ENCODE measurements at places on chromosomes 1 and 21.

DNA sequence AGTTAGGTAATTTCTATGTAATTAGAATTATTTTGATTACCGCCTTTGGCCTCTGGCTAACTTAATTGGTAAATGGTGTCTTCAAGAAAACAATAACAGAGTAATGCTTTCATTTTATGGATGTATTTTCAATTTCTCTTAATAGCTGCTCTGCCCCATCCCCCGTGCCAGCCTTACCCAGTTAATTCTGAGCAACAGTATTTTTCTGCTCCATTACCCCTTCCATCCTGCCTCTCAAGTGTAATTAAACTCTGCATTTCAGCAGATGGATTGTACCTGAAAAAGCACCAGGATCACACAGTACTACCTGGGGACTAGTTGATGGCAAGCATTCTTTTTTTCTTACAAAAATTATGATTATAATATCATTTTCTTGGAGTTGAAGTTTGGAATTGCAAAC is 104.2 kb downstream of the KIAA0319L start:
- DNase-seq = no peak

DNA sequence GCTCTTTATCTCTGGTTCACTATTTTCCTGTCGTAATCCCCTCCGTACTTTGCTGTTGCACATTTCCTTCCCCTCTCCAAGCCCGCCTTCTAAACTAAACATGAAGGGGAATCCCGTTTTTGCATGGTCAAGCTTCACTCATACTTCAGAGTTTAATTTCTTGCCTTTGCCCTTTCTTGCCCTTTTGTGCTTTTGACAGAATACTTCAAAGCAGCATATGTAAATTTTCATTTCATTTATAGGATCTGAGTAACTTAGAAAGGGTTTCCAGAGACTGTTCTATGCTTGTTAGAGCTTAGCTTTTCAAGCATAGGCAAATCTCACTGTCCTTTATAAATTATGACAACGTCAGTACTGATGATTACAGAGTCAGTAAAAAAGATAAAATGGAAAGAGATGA is 27.7 kb downstream of the SPATA45 start:
- DNase-seq = no peak

DNA sequence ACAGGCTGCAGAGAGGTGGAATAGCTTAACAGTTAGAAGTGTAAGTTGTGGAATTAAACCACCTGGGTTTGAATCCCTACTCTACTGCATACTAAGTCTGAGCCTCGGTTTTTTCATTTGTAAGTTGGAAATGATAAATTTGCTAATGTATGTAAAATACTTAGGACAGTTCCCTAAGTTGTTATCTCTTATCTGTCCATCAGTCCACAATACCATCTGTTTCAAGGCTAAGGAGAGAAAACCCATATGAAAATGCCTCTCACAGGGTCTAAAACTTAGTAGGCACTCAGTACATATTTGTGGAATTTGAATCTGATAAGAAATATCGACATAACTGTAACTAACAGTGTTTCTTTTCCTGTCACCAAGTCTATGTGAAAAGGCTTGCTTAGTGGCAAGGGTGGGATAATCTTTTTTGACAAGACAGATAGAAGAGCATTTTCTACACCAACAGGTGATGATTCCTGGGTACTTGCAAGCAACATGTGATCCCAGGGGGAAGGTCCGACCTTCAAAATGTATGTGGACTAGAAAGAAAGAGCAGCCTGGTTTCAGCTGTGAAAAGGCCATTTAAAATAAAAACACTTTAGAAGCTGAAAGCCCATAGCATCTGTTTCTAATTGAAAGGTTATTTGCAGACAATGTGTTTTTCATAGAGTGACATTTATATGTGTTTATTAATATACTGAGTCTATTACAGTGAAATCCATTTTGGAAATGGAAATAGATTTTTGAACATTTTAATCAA is 202.9 kb downstream of the HHAT start:
- no peak for DNase-seq

DNA sequence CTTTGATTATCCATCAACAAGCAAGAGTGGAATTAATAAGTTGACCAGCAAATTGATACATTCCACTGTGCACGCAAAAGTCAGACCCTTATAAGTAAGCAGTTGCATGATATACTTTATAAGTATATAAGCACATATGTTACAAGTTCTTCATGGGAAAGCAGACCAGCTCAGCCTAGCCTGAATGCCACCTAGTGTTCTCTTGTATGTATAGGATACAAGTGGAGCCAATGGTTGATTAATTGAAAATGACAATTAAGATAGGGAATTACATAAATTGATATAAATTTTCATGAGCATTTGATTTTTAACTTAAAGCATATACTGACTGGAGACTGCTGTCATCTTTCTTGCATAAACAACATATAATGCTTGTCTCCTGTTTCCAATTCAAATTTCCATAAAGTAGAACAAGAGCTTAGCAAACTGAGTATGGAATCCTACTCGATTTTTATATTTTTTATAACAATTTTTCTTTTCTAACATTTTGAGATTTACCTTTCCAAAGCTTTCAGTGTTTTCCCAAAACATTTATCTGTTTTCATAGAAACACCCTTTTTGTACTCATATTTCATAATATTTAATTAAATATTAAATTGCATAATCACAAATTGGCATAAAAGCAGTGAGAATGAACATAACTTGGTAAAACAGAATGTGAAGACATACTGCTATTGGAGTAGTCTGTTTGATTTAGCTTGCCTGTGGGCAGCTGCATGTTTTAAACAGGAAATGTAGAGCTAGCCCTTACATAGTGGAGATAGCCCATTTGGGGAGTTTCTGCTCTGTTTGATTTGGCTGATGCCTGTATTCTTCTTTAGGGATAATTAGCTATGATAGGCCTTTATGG is 62.8 kb downstream of the MAGI3 start:
- peak; percentile 0 for DNase-seq

DNA sequence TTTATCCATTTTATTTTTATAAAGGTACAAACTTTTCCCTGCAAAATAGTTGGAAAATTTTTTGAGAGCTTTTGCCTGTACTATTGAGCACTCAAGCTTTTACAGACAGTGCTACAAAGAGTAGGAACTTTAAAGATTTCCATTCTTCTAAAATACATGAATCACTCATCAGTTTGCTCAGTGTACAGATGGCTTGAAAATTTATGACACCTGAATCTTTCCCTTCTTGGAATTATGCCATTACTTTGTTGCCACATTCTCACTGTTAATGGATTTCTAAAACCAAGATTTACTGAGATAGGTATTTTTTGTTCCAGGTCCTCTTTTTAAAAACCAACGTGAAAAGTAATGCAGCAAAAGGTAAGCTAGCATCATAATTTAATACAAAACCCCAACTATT is 76.0 kb downstream of the GPATCH2 start:
- no peak for DNase-seq

- no peak for DNase-seq
Measured at GRCh38 chr1:201630582-201630981, 91.7 kb downstream of the NAV1 start.

DNA sequence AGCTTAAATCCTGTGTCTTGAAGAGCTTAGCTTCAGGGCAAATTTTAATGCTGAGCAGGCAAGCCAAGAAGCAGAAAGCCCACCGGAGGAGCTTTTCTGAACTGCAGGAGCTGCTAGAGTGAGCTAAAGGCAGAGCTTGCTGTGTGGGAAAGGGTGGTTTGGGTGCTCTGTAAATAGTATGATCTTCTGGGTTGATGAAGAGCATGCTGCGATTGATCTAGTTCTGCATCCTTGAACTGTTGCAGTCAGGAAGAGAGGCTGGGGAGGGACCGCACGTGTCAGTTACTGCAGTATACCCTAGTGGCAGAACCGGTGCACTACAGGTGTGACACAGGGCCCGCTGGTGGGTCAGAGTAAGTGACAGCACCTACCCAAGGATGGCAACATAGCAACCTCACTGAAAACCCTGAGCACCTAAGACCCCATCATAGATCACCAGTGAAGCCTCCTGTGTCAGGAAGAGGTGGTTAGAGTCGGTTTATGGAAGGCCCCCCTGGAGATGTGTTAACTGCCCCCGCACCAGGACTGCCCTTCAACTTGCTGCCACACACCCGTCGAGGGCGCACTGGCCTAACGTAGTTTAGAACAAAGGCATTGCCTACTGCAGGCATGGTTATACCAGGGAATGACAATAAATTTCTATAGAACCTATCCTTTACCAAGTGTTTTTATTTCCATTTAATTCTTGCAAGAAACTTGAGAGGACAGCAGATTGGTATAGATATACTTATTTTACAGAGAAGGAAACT is 146.0 kb upstream of the KIAA0040 start:
- peak; percentile 34 for DNase-seq

GRCh38 chr1:184647471-184647870 is 107.2 kb downstream of the EDEM3 start:
- DNase-seq = no peak

- no peak for DNase-seq
Measured at GRCh38 chr1:225888898-225889601, at the start of gene LEFTY1. Gene LEFTY1, minus strand, starts transcription at chr1:225889146. Its CDS starts 80 bp downstream, at chr1:225889066.

GRCh38 chr1:77484334-77484733 is 198.1 kb downstream of the ZZZ3 start:
- DNase-seq = no peak
